Upper lobe of right lung (tissue), 1 donor: ENCODE measurements at places on chromosomes 2 and 18. TPM values are rescaled to one million over a fixed set of nuclear protein-coding genes. Genes with fewer than 3 reads are reported as not detected.

Gene TMEFF2
- not detected for total RNA-seq

Gene DNAJC5G
- not detected for total RNA-seq

Gene CNGA3
- total RNA-seq = 0.17 TPM

Gene SLC11A1
- 302 TPM for total RNA-seq

Gene REG3G
- not detected for total RNA-seq

Gene SERPINB12
- not detected for total RNA-seq

DNA sequence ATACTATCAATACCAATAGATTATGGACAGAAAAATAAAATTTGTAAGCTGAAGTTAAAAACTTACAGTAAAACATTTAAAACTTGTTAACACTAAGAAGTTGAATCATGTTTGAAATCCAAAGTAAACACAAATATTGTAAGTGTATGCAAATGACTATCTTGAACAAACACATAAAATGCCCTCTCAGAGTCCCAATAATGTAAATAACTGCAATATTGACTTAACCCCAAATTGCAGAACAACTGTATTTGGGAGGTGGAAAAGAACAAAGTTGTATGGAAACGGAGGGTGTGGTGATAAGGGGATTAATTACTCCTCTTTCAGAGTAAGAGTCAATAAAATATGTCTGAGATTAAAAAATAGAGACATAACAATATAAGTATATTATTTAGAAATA, 140.0 kb upstream of the NOL4 start:
- DNase-seq = no peak

DNA sequence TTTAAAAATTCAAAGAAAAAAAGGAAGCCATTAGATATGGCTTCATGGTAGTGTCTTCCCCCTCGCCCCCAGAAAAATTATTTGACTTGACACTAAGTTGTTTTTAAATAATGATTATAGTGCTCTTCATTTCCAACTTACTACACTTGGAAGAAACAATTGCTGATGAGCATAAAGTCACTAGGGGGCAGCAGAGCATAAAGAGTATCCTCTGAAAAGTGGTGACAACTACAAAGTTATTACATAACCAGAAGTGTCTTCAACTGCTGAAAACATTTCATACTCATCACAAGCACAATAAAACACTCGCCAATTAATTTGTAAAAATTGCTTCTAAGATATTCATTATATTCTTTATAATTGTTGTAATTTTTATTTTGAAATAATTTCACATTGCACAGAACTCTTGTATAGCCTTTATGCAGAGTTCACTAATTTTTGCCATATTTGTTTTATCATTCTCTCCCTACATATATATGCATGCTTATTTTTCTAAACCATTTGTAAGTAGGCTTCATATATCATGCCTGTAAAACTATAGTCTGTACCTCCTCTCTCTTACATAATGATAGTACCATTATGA, 54.9 kb downstream of the EXOC6B start:
- DNase-seq = no peak

DNA sequence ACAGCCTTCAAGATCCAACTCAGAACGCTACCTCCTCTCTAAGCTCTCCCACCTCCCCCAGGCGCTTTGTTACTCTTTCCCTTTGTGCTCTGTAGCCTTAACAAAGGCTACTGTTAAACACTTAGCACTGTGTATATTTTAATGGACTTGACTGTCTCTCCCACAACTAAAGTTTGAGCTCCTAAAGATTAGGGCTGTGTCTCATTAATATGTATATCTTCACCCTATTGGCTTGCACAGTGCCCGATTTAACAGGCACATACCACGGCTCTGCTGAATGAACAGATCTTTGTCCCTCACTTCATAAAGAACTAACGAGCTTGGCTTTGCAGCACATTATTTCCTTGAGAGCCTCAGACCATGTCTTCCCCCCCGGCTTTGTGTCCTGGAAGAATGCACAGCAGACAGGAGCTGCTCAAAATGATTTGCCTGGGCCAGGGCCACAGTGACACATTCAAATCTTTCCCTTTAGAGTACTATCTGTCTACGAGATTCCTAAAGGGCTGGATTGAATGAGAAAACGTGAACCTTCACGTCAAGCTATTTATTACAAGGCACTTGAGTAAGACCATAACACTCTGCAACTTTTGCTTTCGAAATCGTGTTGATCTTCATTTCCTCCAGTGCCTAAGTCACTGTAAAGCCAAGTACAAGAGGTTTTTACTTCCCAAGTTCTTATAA, 22.1 kb downstream of the ABHD3 start:
- no peak for DNase-seq

DNA sequence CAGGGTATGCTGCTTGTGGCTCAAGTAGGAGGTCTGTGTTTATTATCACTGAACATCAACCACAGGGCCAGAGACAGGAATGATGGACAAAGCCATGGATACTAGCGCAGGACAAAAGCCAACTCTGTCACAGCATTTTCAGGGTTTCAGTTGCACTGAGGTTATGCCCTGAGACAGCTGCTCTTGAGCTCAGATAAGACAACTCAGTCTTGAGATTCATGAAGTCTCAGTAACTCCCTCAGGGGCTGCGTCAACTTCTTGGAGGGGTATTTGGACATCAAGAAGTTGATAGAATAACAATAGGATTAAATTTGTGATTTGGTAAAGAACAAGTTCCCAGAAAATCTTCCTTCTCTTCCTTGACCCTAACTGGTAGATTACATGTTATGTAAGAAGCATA, 287.0 kb upstream of the SLC14A2 start:
- no peak for DNase-seq

GRCh38 chr2:102005989-102006885, 14.5 kb downstream of the IL1R2 start:
- DNase-seq = no peak

GRCh38 chr18:37684590-37684989, 119.0 kb upstream of the CELF4 start:
- no peak for DNase-seq

DNA sequence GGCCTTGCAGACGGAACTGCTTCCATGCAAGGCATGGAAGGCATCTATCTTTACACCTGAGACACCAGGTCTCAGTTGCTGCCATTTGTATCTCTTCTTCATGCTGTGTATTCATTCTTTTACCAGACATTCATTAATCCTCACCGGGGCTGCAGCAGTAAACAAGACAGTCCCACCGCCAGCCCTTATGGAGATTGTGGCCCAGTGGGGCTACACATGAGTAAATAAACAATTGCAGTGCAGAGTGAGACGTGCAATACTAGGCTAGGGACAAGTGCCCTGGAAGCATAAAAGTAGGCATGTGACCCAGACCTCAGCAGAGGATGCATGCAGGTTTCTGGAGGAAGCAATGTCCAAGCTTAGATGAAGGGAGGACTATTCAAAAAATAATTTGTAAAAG, 497.6 kb upstream of the KLHL29 start:
- DNase-seq = no peak

DNA sequence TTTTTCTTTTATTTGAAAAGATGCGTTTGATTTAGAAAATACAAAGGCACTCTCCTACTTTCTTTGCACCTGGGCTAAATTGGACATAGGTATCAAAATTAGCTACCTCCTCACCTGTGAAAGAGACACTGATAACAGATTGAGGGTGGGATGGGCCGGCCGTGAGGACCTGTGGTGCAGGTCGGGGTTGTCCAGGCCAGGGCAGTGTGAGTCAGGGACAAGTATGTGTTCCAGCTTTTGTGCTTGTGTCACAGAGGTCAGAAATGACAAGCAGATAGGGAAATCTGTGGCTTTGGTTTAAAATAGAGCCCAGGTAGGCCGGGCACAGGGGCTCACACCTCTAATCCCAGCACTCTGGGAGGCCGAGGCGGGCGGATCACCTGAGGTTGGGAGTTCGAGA, 22.6 kb downstream of the MYL12B start:
- no peak for DNase-seq

DNA sequence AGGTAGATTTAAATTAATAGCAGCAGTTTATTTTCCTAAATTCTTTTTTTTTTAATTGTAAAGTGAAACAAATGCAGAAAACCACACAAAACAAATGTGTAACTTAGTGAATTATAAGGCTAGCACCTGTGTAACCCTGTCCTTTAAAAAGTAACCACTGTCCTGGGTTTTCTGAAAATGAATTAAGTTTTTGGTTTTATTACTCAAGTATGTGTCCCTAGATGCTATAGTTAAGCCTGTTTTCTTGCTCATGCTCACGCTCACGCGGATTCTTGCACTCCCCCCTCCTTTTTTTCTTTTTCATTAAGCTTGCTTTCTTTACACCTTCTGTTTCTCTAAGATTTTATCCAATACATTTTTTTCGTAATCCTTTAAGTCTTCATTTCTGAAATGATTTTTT, 207.7 kb upstream of the STON1 start:
- no peak for DNase-seq

DNA sequence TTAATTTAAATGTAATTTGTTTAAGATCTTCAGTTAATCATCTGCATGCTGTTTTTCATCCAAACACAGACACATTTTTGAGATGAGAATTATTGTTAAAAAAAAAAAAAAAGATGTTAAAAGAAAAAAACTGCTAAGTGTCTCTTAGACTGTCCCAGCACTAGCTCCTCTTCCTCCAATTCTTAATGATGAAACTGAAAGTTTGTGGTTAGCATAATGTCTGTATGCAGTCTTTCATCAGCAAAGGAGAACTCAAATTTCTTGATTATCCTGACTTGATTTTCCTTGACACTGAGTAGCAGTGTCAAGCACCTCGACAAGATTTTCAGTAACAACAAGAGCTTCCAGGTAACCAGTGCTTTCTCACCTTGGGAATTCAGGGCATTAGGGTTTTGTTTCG, 274.4 kb downstream of the LRRTM1 start:
- DNase-seq = no peak

DNA sequence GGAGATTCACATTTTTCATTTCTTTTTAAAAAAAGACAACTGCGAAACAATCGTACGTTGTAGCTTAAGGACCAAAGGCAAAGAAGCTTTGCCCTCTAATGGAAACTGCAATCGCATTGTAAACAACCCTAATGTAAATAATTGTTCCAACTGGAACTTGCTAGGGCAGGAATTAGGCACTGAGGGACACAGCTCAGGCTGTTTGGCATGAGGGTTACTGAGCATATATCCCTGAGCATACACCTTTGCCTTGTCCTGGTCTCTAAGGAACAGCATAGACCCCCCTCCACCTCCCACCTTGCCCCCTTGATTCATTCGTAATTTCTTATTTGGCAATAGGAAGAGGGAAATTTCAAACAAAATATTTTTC, 396.4 kb downstream of the LNPK start:
- DNase-seq = no peak

- no peak for DNase-seq
These were observed 446.1 kb upstream of the MYT1L start for GRCh38 chr2:2777213-2777612.

DNA sequence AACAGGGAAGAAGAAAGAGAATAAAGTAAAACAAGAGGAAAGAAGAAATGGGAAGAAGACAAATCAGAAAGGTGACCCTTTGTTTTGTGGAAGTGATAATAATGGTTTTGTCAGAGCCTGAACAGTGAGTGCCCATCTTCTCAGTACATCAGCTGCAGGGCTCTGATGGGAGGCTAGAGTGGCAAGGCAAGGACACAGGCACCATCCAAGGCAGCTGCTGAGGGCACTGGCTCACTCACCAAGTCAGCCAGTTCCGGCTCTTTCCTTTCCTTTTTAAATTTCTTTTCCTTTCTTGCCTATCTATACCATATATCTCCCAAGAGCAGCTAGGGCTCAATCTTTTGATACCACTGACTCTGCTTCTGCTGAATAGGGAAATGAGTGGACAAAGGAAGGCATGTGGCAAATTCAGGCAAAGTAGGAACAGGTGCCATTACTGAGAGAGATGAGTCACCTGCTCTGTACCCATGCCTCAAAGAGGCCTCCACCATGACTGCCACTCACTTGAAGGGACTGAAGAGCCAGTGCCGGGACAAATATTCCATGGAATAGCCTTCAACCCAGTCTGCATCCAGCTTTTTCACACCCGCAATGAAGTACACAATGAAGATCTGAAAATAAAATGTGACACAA, 6.2 kb downstream of the GGCX start:
- no peak for DNase-seq

DNA sequence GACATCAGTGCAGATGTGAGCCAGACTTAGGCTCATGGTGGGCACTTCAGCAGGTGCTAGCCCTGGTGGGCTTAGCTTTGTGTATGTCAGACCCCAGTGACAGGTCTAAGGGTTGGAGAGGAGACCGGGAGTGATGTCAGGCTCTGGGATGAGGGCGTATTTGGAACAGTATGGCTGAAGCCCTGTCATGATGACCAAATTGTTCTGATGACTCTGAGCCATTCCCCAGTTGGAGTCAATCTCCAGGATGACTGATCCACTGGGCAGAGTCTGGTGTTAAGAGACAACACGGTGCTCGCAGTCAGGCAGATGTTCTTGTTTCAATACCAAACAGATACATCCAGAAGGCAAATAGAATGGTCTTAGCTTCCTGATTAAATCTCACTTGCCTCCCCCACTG, 241.5 kb downstream of the SOX11 start:
- DNase-seq = no peak

DNA sequence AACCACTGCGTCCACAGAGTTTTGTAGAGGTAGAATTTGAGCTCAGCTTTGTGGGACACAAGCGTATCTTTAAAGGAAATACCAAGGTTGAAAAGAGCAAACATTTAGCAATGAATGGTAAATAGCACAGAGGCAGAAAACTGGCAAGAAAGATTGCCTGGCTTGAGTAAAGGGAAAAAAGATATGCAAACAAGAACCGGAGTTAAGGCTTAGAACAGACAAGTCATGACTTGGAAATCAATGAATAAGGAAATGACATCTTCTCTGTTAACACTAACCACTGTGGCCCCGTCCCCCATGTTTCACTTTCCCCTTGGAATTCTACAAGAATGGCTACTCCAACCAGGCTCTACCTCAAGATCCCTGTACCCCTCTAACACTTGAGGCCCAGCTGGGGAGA, 3.8 kb downstream of the STAM2 start:
- DNase-seq = no peak

DNA sequence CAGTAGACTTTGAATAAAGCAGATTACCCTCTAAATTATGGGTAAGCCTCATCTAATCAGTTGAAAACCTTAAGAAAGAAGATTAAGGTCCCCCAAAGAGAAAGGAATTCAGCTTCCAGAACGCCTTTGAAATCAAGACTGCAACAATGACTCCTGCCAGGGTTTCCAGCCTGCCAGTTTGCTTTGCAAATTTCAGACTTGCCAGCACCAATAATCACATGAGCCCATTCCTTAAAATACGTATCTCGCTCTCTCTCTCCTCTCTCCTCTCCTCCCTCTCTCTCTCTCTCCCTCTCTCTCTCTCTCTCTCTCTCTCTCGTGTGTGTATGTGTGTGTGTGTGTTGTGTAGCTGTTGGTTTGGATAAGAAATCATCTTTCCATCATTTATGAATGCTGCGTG, 184.2 kb downstream of the PDE1A start:
- DNase-seq = no peak
